ENCODE measurements at places on chromosomes 5 and 9.

GRCh38 chr5:80491296-80491695 lies 3.4 kb downstream of the FAM151B start:
- no peak for DNase-seq

DNA sequence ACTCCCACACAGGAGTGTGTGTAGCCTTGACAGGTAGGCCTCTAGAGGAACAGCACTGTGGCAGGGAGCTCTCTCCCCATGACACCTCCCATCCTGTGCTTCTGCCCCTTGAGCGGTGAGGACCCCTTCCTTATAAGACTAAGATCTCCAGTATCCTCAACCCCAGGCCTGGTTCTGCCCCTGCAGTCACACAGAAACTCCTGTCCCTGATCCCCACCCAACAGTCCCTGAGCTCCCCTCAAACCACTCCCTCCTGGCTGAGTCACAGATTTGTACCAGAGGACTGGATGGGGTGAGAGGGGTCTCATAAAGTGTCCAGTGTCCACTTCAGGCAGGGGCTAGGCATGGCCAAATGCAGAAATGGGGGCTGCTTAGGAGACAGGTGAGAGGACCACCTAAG lies 47.8 kb upstream of the CDKN2AIPNL start:
- DNase-seq = no peak

- no peak for DNase-seq
Observed at GRCh38 chr5:127997201-127997704, 86.3 kb upstream of the SLC12A2 start.

DNA sequence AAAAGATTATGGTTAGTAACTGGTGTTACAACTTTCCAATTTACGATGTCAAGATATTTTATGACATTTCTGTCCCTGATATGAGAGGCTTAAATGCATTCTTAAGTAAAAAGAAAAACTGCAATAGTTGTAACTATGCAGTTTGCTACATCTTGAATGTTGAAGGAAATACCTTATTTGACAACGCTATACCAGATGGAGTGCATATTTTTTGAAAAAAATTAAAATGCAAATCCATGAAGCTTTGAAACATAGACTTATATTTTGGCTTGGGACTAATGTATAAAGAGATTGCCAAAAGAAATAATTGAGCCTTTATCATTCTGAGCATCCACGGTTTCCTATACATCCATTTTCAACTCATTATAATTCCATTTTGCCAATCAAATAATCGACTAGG lies 579.4 kb downstream of the TAF11L14 start:
- DNase-seq = no peak

DNA sequence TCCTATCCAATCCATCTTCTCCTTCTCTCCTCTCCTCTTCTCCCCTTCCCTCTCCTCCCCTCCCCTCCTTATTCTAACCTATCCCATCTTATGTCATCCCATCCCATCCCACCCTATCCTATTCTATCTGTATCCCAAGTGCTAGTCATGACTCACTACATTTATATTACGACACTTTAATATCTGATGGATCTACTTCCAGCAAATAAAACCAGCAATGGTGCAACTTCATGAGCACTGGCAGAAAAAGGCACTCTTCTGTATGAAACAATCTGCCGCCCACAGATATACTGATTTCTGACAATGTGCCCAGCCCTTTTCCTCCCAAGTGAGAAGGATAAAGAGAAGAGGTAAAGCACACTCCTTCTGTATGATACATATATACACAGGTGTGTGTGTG lies 86.6 kb upstream of the ANKH start:
- DNase-seq = no peak

- DNase-seq = no peak
Observed at GRCh38 chr5:178357121-178357521, 124.5 kb upstream of the PHYKPL start.

- DNase-seq = no peak
Observed at GRCh38 chr9:15349892-15350761, 43.1 kb upstream of the TTC39B start.

DNA sequence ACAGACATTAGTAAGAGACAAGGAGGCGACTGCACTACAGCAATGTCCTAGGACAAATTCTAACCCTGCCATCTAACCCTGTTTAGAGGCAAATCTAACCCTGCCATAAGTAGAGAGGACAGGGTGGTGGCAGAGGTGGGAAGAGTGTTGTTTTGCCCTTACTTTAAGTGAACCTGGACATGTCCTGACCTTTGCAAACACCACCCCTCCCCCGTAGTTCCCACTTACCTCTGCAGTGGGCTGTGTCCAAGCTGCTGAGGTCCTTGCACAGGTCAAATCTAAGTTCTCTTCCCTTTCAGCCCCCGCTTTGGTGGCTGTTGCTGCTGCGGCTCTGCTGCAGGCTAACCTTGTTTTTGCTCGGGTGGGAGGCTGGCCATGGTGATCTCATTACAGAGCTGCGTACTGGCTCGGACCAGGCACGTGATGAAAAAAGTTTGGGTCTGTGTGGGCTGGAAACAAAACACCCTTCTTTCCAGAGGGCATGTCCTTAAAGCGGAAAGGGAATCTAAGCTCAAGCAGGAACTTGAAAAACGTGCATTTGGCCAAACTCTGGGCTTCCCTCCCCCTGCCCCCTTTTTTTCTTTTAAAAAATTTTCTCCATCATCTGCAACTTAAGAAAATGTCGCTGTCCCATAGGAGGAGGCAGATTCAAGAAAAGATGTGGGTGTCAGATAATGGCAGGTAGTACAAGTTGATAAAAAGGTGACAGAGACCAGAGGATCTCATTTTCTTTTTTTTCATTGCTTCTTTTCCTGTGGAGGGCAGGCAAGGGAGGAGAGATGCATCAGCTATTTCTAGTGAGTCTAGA lies at the start of gene FAXDC2:
TSS of gene FAXDC2 (minus strand) at position 349 of the 808 bp plus-strand sequence. CDS start 12,425 bp downstream, outside the sequence.
- no peak for DNase-seq

- no peak for DNase-seq
Observed at GRCh38 chr5:40672425-40672824, 7.3 kb upstream of the PTGER4 start.

GRCh38 chr5:72599519-72600370 lies 92.5 kb upstream of the ZNF366 start:
- DNase-seq = no peak

DNA sequence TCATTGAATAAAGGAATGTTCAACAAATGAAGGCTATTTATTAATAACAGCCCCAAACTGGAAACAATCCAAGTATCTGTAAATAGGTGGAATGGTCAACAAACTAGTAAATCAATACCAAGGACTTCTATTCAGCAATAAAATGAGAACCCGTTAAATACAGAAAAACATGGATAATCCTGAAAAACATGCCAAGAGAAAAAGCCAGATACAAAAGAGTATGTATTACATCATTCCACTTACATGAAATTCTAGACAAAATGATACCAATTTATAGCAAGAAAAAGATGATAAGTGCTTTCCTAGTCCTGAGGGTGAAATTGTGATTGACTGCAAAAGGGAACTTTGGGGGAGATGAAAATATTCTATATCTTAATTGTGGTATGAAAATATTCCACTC lies 3.1 kb downstream of the PJA2 start:
- DNase-seq = no peak

GRCh38 chr5:138792195-138792790 lies 39.1 kb downstream of the CTNNA1 start:
- no peak for DNase-seq

DNA sequence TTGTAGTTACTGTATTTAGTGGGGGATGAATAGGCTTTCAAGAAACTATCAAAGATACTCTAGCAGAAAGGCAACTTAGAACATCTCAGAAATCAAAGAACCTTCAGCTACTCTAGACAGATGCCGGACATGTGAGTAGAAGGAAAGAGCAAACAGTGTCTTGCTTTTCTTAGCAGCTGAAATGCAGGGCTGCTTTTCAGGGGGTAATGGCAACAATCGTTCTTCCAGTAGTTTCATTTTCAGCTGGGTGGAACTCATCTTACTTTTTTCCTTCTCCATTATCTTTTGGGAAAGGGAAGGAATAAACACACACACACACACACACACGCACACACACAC lies 281.6 kb downstream of the CRB2 start:
- no peak for DNase-seq

GRCh38 chr9:71218774-71219173 lies 97.4 kb upstream of the TRPM3 start:
- DNase-seq = no peak

DNA sequence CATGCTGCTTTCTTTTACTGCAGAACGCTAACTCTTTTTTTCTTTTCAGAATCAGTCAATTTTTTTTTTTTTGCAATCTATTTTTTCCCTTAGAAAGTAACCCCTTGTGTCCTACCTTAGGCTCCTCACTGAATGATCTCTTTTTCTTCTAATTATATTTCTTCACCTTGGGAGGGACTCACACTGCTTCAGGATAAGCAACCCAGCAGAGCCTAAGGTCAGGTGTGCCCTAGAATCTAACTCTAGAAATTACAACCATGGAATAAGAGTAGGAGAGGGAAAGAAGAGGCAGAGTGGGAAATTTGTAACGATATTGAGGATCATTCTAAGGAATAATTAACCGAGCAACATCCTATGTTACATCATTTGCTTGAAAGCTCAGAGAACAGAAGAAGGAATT lies 564.0 kb upstream of the MEF2C start:
- DNase-seq = no peak

- DNase-seq = no peak
Observed at GRCh38 chr9:98913044-98913443, 30.7 kb upstream of the COL15A1 start.

GRCh38 chr9:121675381-121675780 lies 23.9 kb downstream of the DAB2IP start:
- DNase-seq = no peak

DNA sequence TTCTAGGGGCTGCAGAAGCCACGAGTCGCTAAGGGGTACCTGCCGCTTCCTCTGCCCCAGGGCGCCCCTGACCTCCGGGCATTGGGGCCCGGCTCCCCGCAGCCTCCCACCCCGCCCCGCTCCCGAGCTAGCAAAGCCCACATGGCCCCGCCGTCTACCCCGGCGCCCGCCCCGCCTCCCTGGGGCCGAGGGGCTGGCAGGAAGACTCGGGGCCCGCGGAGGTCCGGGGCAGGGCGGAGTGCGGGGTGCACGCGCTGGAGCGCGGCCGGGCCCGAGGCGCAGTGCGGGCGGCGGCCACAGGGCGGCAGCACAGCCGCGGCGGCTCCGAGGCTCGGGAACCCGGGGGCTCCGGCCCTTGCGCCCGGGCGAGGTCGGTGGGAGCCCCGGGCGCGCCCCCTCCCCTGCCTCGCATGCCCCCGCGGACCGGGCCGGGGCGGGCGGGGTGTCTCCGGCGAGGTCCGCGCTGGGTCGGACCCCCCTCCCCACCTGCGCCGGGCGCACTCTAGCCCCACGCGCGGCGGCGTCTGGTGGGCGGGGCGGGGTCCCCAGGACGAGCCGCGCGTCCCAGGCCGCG lies 6.7 kb downstream of the NRARP start:
- no peak for DNase-seq

GRCh38 chr5:60503771-60504170 lies 196.2 kb downstream of the DEPDC1B start:
- no peak for DNase-seq

GRCh38 chr5:143055596-143056338 lies 285.6 kb downstream of the ARHGAP26 start:
- no peak for DNase-seq

- no peak for DNase-seq
Observed at GRCh38 chr5:54080831-54081230, 229.5 kb downstream of the ARL15 start.

DNA sequence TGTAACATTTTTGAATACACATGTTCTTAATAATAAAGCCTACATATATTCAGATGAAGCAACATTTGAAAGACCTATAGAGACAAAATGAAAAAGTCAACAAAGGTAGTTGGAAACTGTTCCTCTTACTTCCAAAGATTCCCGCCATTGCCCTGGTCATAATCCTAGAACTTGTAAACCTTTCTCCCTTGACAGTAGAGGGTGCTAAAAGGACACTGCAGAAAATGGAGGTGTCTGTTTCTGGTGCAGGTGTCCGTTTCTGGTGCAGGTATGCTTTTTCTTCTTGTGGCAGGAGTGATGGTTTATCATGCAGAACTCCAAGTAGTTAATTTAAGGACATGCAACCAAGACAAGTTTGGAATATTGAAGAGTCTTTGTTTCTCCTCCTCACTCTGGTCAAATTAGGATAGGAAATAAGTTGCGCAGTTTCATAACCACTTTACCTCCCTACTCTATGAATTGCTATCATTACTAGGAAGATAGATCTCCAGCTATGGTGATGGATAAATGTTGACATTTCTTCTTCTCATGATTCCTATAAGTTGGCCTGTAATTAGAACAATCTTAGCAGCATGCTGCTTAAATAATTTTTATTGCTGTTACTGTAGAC lies 56.0 kb upstream of the FAM174A start:
- DNase-seq = no peak

DNA sequence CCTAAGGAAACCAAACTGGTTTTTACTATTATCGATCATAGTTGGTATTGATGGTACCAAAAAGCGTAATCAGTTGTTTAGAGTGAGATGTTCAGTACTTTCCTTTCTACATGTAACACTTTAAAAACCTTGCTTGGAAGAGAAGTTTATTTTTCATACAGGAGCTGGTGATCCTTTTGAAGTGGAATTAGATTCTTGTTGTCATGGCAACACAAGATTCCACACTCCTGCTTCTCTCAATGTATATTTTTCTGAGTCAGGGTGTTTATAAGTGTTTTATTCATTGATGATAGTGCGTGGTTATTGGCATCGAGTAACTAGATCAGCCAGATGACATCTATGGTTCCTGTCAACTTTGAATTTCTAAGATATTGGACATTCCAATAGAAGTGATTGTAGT lies 181.1 kb upstream of the CHD1 start:
- no peak for DNase-seq

DNA sequence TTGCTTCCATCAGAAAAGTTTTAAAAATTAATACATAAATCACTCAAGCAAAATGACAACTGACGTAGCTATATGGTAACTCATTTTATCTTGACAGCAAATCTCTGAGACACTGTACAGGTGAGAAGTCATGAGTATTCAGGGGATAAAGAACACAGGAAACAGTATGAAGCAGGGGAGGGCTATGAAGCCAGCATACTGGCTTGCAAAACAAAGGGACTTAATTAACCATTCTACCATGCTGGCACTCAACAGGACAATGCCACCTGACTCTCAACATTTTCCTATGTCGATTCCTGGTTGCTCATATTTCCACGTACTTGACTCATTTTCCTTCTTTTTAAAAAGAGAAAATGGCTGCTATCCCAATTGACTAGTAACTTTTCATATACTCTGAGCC lies 151.4 kb upstream of the RETREG1 start:
- DNase-seq = no peak

Measured in activated naive CD4-positive, alpha-beta T cell (primary cell).